ENCODE measurements at places on chromosomes 7 and 10.
A peak's percentile ranks its signal among the peaks of the same experiment; 100 is the strongest.

DNA sequence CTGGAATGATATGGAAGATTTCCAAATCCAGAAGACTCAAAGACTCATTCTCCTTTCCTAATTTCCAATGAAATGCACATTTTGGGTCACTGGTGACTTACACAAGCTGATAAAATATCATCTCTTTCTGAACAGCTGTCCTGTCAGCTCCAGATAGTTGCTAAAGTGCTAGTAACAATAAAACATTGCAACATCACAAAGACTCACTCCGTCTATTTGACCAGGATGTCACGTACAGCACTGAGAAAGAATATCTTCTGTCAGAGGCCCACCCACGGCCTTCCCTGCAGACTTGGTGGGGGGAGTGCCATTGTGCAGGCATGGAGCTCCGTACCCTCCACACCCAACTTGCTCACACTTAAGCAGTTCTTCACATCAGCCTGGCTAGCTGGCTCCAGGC is 78.9 kb upstream of the EGR2 start:
- DNase-seq: peak; percentile 41

GRCh38 chr7:74561898-74562613 is 95.5 kb upstream of the GTF2I start:
- no peak for DNase-seq

DNA sequence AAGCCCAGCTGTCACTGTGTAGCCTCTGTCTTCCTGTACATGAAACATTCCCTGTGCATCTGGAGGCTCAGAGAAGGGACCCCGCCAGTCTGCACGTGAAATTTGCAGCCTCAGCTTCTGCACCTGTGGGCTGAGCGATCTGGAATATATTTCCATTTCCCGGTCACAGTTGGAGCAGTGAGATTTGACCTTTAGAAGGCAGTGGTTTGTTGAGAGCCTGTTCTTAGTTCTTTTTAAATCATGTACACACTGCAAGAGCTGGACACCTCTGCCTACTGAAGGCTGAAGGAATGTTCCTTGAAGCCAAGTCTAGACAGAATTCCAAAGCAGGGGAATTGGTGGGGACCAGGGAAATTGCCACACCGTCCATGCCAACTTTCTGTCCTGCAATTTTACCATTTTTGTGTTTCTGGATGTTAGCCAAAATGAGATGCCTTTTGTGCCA is 706.6 kb downstream of the INHBA start:
- DNase-seq: no peak

- no peak for DNase-seq
These were observed 963.3 kb downstream of the LRMDA start for GRCh38 chr10:76394707-76395042.

GRCh38 chr10:73911553-73912004 is 647 bp downstream of the PLAU start:
- no peak for DNase-seq

DNA sequence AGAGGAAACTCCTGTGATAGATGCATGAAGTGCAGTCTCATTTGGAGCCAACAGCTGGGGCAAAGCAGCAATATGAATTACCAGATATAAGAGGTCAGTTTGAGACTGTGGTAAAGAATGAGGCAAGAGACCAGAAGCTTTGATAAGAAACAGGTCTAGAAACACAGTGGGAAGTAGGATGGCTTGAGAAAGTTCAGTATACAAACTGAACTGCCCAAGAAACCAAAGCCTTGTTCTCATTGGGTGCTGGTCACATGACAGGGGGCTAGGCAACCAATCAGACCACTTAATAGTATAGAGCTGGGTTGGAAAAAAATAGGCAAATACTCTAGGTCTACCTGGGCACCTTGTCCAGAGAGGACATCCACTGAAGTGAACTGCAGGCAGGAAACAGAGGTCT is 46.2 kb upstream of the PLCE1 start:
- peak; percentile 43 for DNase-seq

GRCh38 chr7:8042796-8043535 is 74.4 kb downstream of the GLCCI1 start:
- no peak for DNase-seq

DNA sequence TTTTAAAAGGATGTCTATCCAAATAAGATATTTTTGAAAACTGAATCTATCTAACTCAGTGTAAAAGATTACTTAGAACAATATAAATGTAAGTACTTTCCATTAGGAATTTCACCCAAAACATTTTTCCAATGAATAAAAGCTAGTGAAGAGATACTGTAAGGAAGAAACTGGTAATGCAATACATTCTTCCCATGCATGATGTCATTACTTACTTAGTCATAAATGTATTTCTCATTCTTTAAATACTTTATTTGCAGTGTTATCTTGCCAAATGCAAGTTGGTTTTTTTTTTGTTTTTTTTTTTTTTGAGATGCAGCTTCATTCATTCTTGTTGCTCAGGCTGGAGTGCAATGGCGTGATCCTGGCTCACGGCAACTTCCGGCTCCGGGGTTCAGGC is 265.6 kb downstream of the PHF14 start:
- DNase-seq: no peak

DNA sequence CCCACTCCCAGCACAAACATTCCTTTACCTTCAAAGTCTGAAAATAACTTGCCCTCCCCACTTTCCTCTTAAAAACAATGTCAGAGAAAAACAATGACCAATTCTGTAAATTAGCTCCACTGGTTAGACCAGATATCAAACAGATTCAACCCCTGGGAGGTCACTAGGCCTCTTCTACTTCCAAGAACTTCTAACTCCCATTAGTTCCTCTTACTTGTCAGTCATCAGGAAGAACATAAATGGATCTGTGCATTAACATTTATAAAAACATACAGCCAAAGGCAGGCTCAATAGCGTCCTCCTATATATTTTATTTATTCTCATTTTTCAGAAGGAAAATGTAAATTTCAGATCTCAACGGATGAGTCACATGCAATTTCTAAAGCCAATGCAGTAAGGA is 2.2 kb downstream of the ELAPOR2 start:
- DNase-seq: peak; percentile 77

DNA sequence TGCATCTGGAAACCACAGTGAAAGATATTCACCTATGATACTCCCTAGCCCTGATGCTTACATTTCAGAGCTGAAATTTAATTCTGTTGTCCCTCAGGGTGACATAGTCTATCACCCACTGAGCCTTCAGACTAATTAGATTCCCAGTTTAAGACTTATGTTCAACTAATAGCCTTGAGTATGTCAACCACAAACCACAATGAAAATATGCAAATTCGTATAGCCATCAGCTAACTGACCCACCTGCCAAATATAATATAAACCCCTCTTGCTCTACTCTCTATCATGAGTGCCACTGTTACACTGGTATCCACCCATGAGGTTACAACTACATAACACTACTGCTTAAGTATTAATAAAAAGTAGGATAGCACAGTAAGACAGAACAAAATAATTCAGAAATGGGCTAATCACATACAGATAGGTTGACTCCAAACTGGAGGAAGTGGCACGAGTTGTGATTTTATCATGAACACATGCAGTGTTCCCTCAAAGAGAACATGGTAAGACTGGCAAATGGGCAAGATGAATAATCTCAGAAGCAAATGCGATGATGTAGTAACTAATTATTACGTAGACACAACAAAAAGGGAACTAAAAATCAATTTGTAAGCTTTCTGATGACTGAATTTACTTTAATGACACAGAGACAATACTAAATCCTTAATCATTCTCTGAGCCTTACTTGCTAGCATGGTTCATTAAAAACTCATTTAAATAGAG is 290.6 kb downstream of the PARD3 start:
- no peak for DNase-seq

- peak; percentile 2 for DNase-seq
These were observed 594 bp upstream of the RP9 start for GRCh38 chr7:33109758-33110238.

GRCh38 chr7:674454-675410 is 51.8 kb upstream of the DNAAF5 start:
- no peak for DNase-seq

DNA sequence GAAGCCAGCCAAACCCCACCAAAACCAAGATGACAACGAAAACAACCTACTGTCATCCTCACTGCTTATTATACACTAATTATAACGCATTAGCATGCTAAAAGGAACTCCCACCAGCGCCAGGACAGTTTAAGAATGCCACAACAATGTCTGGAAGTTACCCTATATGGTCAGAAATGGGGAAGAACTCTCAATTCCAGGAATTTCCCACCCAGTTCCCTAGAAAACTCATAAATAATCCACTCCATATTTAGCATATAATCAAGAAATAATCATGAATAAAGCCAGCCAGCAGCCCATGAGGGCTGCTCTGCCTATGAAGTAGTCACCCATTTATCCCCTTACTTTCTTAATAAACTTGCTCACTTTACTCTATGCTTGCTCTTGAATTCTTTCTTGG is 20.8 kb downstream of the MICU1 start:
- peak; percentile 62 for DNase-seq

GRCh38 chr10:12279281-12279680 is 70.1 kb upstream of the CAMK1D start:
- no peak for DNase-seq

Measured in OCI-M1 (cell line).